ENCODE measurements at places on chromosomes 12 and 14. TPM values are rescaled to one million over a fixed set of nuclear protein-coding genes. Genes with fewer than 3 reads are reported as not detected.

RPL10L gene
- total RNA-seq = not detected

TRIP11 gene
- 29.0 TPM for total RNA-seq

PTPRB gene
- 0.34 TPM for total RNA-seq

PLCZ1 gene
- not detected for total RNA-seq

ZBTB42 gene
- 5.1 TPM for total RNA-seq

LRRC10 gene
- total RNA-seq = not detected

LIN7A gene
- not detected for total RNA-seq

PKP2 gene
- total RNA-seq = 56.0 TPM

IL22 gene
- total RNA-seq = not detected

TMEM229B gene
- 4.8 TPM for total RNA-seq

TRPV4 gene
- 3.6 TPM for total RNA-seq

VRTN gene
- not detected for total RNA-seq

CYP27B1 gene
- total RNA-seq = 1.5 TPM

FUT8 gene
- 42.2 TPM for total RNA-seq

HHIPL1 gene
- total RNA-seq = 1.0 TPM

EIF2S3B gene
- total RNA-seq = 7.4 TPM

KRT75 gene
- 0.78 TPM for total RNA-seq

CIROP gene
- not detected for total RNA-seq

SERPINA9 gene
- not detected for total RNA-seq

SALL2 gene
- under 0.01 TPM for total RNA-seq

ZNF605 gene
- total RNA-seq = 17.2 TPM

HSPB8 gene
- total RNA-seq = 2.7 TPM

EVL gene
- total RNA-seq = 5.8 TPM

NXPH4 gene
- total RNA-seq = 14.2 TPM

Measured in nasal cavity respiratory epithelium epithelial cell of viscerocranial mucosa (primary cell).